CD4-positive, alpha-beta T cell treated with Interleukin-17A for 1 hour (primary cell): ENCODE measurements at places on chromosomes 5 and 9.

DNA sequence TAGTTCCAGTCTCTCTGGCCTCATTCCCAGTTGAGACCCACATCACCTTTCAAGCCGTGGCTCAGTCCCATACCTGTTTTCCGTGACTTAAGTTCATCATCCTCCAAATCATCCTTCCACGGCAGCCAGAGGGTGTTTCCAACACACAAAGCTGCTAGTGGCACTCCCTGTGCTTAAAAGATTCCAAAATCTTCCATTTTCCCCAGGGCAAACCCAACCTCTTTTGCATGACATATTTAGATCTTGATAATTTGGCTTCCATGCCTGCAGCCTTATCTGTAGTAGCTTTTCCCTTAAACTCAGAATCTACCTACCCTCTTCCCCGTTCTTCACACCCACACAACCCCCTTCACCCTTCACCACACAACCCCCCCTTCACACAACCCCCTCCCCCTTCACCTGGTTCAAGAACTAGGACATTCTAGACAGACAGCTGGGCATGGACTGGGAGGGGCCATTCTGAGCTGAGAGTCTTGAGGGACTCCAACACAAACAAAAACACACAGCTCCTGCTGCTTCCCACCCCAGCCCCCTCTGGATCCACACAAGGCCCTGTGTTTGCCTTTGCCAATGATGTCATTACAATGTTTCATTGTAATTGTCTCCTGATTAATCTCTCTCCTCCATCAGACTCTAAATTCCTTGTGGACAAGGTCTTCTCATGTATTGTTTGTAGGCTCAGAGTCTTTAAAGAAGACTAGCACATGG, 268.2 kb downstream of the SH3GL2 start:
- no peak for DNase-seq

DNA sequence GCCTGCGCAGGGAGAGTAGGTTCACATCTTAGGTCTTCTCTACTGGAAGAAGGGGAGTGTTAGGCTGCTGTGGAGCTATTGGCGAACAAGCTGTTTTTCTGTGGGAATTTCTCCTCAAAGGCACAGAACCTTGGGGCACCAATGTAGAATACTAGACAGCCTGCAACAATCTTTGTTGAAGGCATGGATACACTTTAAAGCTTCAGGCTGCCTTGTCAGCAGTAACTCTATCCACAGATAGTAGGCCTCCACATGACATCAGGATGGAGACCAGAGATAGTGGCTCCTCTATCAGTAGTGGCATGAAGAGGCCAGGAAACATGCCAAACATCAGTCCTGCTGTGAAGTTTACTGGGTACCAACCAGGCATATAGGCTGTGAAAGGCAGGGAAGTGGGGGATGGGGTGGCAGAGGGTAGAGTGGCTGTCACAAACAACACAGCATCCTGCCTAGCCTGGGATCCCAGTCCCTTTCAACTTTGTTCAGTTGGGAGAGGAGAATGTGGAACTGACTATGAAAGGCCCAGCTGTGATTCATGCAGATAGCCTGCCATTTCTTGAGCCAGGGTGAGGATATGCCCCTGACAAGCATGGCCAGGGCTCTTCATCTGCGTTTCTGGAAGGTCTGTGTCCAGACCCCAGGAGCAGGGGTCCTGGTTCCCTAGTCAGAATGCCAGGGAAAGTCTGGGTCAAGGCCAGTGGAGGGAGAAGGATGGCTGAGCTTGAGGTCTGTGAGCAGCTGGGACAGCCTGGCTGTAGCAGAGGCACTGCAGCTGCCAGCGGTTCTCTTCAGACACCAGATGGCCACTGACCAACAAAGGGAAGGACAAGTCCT, 1.0 kb upstream of the HK3 start:
- DNase-seq: no peak

DNA sequence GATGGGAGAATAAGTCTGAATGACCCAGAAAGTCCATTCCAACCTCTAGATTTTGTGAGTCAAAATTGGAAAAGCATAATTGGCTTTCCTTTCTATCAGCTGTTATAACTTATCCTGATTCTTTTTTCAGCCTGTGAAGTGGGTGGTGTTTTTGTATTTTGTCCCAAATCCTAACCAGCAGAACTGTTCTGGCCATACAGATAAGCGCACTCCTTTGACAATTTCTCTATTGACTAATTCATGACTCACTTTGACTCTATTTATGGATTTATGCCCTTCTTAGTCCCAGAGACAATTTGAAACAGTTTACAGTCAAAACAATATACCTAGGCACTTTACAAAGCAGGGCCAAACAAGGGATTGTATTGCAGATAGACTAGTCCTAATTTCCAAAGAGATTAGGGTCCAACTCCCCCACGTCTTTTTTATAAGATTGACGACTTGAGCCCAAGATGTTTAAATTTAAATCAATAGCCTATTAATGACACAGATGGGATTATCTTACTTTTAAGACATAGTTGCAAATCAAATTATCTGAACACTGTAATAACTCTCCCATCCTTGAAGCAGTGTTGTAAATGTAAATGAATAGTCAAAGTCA, 301.7 kb upstream of the SEMA6A start:
- DNase-seq: no peak

DNA sequence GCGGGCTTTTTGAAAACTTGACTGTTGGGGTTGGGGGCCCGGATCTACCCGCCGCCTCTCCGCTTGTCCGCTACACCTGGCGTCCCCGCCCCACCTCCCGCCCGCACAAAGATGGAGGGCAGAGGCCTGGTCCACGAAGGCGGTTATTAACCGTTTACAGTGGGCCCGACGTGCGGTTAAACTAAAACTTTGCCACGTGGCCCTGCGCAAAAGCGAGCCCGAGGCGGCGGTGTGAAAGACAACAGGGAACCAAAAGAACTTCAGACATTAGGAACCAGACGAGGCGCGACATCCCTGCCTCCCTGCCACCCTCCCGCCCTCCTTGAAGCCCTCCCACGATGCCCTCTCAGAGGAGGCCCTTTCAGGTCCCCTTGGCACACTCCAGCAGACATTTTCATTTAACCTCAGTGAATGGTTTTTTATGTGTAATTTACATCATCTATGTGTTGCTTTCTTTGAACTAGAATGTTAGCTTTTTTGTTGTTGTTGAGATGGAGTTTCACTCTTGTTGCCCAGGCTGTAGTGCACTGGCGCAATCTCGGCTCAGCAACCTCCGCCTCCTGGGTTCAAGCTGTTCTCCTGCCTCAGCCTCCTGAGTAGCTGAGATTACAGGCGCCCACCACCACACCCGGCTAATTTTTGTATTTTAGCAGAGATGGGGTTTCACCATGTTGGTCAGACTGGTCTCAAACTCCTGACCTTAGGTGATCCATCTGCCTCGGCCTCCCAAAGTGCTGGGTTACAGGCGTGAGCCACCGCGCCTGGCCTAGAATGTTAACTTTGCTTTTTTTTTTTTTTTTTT, 999 bp upstream of the HNRNPA0 start:
- no peak for DNase-seq

GRCh38 chr5:52799358-52799982, 11.8 kb downstream of the ITGA1 start:
- DNase-seq: no peak

DNA sequence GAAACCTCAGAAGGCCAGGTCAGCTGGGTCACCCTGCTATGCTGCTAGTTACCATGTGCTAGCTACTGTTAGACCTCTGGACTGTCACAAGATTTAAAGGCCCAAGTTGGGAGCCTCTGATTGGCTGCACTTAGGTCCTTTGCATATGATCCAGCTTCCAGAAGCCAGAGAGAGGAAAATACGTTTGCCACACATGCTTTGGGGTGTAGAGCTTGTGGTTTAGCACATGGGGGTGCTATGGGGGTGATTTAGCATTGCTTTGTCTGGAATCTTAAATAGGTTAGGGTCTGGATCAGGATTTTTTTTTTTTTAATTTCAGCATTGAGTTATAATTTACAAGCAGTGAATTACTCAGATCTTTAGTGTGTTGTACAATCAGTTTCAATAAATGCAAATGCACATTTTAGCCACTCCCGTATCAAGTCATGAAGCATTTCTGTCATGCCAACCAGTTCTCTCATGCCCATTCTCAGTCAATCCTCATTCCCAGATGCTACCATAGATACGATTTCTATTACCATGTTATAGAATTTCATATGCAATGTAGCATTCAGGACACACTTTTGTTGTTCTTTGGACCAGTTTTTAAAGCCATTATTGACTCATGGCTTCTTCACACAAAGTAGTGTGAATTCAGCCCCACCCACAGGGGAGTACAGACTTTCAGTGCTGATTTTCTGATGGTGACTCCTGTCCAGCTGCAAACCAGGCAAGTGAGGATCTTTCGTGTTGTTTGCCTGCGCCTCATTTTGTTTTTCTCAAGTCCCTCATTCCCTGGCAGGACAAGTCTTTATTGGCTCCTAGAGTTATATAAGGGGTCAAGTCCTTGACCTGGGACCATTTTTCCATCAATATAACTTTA, 250.4 kb downstream of the LRRC70 start:
- DNase-seq: no peak

DNA sequence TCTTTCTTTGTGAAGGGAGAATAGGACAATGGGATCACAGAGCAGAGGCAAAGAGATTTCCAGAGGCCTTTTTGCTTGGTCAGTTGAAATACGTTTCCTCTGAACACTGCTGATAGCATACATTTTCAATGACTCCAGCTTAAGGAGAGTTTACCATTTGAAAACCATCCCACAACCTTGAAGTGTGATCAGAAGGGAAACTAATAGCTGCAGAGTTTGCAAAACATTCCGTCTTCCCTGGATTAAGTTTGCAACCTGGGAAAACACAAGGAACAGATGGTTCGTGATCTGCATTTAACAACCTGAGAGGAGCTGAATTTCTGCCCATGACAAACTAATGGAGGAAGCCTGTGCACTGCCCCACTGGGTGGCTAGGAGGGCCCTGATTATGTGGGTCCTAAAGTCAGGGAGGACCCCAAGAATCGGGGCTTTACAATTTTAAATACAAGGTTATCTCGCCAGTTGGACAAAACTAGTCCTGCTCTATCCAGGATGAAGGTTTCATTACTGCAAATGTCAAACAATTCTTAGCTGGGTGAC, 35.6 kb downstream of the MTX3 start:
- no peak for DNase-seq

- DNase-seq: no peak
These were observed 21.9 kb upstream of the TNFSF15 start for GRCh38 chr9:114827641-114828302.
